ENCODE measurements at places on chromosomes 11 and 22.

GRCh38 chr22:30575859-30576258, 1.4 kb upstream of the GAL3ST1 start:
- no peak for DNase-seq

- no peak for DNase-seq
Observed at GRCh38 chr11:9808943-9809342, 145.1 kb downstream of the SWAP70 start.

DNA sequence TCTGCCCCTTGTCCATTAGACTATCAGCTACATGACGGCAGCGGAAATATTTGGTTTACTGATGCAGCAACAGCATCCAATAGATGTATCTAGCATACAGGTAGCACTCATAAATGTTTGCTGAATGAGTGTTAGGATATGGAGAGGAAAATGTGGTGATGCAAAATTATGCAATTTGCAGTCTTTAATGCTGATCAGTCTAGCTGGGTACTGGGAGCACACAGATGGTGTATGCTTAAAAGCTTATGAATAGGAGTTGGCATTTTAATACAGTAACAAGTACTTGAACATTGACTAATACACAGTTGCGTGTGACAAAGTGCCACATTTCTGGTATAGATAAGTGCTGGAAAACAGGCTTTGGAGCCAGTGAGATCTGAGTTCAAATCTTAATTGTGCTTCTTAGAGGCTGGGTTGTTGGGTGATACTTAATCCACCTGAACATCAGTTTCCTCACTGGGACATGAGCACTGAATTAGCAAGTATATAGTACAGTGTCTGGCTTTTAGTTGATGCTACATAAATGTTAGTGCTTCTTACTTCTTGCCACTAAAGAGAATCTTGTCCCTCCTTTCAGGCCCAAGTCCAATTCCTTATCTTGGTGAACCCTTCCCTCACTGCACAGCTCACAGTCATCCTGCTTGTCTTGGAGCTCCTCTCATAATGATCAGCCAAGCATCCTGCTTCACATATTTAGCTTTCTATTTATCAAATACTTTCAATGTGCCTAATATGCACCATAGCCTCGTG, 99.6 kb downstream of the TIMP3 start:
- DNase-seq: no peak

DNA sequence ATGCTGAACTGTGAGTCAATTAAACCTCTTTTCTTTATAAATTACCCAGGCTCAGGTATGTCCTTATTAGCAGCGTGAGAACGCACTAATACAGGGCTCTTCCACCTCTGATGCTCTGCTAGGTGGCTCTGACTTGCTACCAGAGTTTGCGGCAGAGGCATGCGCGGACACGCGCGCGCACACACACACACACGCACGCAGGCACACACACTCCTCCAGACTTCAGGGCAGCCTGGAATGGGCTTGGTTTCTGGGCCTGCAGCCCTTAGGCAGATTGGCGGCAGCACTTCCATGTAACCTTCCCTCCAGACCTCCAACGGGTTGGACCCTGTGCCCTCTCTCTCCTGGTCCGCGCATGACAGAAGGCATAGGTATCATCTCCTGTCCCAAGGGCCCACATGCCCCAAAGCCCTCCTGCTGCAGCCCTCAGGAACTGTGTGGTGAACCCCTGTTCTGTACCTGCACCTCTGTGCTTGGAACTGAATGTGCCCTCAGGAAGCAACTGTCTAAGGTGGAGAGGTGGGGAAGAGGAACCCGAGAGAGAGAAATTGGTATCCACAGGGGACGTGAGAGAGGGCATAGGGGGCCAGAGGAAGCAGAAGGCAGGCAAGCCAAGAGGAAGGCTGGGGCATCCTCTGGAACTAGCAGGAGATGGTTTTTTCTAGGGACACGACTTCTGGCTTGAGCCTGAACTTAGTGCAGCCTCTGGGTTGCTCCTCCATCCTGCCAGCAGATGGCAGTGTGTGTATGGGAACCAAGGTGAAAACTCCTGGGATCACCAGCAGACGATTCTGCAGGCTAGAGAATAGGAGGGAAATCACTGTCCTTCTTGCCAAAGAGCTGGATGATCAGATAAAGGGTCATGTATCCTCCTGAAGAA, 23.4 kb upstream of the RIC3 start:
- peak; percentile 89 for DNase-seq

DNA sequence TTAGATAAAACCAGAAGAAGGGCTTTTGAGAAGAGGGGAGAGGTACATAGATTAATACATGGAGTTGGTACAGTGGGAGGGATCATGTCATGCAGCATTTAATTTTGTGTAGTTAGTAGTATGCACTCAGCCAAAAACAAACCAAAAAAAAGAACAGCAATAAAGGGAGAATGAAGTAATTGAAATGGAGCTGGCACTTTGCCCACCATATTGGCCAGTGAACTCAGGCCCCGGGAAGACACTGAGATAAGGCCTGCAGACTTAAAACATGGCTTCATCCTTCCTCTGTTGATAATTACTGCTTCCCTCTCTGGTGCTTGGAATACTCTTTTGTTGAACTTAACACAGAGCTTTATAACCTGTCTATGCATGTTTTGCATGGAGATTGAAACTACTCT, 3.1 kb downstream of the PANX1 start:
- no peak for DNase-seq

GRCh38 chr11:30206249-30206996, 24.4 kb upstream of the FSHB start:
- no peak for DNase-seq

- DNase-seq: no peak
Observed at GRCh38 chr11:67307545-67308001, 4.2 kb downstream of the SSH3 start.

DNA sequence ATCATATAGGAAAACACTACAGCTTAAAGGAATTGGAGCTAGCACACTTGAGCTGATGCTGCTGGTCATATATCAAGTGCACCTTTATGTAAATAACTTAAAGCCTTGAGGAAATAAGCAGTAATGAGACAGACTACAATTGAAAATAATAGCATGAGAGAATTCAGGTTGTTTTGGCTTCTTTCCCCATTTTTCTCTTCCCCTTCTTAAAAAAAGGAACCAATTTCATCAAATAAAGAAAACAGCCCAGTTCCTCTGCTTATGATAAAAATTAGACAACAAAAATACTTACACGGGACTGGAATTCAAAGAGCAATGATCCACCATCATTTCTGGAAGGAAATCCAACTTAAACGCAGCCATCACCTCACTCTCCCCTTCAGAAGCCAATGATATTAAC, 50.2 kb upstream of the RAPSN start:
- DNase-seq: no peak

- no peak for DNase-seq
Observed at GRCh38 chr11:5923427-5923776, 18.6 kb upstream of the OR56A3 start.

DNA sequence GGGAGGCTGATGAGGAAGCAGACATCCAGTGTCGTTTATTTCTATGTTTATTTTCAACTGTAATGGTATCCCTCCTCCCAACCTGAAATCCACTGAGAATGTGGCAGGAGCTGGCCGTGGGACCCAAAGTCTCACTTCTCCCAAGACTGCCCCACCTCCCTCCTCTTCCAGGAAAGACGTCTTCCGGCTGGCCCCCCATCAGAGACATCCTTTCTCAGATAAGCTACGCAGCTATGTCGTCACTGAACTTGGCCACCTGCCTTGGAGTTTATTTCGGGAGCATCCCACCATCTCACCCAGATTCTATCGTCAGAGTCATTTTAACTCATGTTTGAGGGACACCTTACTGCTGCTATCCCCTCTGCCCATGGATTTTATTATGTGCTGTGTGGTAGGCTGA, 13.9 kb downstream of the TMEM184B start:
- DNase-seq: no peak

- DNase-seq: no peak
Observed at GRCh38 chr11:72348250-72348649, 86.1 kb downstream of the CLPB start.

DNA sequence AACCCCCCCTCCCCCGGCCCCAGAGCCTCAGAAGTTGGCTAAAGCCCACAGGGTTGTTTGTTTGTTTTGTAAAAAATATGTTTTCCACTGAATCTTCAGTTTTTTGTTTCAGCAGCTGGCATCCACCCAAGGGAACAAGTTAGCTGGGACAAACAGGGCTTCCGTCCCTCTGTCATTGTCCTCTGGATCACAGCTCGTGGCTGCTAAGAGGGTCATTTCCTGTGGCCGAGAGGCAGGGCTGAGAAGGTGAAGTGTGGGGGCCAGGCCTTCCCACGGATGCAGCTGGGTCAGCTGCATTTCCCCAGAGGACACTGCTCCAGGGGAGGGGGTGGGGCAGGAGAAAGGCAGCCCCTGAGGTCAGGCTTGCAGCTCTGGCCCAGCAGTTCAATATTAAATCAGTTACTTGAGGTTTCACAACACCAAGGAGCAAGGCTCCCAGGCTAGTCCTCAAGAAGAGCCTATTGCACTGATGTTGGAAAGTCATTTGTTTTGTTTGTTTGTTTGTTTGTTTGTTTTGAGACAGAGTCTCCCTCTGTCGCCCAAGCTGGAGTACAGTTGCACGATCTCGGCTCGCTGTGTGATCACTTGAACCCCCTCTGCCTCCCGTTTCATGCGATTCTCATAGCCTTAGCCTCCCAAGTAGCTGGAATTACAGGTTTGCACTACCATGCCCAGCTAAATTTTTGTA, 34.4 kb upstream of the SMTN start:
- DNase-seq: no peak
